CMK (cell line): ENCODE measurements at places on chromosomes 5 and 9.

DNA sequence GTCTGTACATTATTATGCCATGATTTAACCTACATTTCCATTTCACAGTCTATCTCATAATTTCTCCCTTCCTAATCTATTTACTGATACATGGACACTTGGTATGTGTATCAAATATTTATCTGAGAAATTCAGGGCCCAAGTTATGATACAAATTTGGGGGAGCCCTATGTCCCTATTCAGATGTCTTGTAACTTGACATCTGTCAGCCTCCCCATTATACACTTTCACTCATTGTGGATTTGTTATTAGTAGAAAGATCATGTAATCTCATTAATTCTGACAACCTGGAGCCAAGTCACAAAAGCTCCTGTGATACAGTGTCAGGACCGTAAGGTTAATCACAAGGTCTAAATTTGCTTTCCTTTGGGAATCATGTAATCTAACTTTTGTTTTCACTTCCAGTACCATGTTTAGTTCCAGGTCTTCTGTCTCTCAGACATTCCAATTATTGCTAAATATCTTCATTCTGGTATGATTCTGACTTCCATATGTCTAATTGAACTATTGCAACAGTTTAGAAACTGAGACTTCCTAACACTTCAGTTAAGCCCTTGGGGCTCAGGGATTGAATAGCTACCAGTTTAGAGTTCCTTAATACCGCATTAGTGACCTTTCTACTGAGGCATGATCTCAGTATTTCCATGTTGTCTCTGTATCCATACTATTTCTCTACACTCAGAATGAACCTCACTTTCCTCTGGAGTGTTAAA lies 182.9 kb upstream of the NUDT12 start:
- no peak for DNase-seq

DNA sequence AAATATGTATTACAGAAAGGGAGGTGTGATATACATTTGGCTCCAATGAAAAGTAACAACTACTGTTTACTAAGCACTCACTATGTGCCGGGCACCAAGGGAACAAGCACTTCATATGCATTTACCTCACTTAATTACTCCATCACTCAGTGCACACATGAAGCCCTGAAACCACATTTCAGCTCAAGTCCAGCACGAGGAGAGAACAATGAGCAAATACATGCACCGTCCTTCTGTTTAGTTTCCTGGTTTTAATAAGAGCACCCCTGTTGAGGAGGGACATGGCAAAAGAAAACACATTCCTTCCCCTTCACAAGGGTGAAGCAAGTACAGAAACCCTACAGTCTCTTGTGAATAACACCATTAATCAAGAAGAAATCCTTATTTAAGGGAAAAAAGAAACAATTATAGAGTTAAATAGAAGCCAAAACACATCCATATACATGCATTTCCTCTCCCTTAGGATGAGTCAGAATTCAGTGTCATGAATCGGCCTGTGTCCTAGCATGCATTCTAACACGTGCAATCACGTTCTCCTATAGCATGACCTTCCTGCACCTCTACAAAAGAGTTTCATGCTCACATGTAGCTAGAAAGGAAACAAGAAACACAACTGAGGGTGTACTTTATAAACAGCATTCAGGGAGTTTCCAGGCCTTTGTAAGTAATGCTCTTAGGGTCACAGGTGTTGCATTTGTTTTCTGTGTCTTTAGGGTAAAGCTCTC lies 411.6 kb downstream of the BNC2 start:
- DNase-seq = no peak

DNA sequence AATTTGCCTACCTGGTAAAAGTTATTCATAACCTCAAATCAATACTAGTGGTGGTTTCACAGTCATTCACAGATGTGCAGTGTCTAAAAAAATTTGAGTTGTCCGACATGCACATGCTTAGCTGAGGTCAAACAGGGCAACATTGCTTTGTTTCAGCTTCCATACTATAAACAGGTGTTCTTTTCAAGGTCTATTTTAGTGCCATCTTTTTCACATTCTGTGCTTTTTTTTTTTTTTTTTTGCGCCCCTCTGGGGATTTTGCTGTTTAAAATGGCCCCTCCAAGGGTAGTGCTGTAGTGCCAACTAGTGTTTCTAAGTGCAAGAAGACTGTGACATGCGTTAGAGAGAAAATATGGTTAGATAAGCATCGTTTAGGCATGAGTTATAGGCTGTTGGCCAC lies 14.5 kb downstream of the PHAX start:
- DNase-seq = no peak

DNA sequence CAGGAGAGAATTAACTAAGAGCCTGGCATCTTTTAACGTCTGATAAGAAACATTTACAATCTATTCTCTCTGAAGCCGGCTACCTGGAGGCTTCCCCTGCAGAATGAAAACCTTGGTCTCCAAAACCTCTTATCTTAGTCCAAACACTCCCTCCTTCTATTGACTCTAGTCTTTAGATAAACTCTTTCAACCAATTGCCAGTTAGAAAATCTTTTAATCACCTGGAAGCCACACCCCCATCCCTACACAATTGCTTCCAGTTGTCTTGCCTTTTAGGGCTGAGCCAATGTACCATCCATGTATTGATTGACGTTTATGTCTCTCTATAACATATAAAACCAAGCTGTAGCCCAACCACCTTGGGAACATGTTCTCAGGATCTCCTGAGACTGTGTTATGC lies 1343.1 kb upstream of the C9orf72 start:
- DNase-seq = no peak

GRCh38 chr5:55031492-55031891 lies 7.4 kb downstream of the GZMK start:
- no peak for DNase-seq

GRCh38 chr5:38885208-38885607 lies 39.4 kb downstream of the OSMR start:
- DNase-seq = no peak

DNA sequence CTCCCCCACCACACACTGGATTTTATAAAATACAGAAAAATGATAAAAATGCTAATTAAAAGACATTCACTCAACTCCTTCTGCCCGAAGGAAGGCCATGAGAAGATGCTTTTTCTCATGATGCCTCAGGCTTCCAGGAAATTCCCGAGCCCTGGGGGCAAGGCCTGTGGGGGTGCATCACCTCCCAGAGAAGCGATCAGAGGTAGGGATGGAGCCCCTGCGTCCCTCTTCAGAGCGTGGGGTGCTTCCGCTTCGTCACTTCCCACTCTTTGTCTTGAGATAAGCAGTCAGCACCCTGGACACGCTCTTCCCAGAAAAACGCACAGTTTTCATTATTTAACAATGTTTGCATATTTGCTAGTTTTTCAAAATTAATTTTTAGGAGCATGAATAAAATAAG lies 33.3 kb upstream of the SH3PXD2B start:
- no peak for DNase-seq

DNA sequence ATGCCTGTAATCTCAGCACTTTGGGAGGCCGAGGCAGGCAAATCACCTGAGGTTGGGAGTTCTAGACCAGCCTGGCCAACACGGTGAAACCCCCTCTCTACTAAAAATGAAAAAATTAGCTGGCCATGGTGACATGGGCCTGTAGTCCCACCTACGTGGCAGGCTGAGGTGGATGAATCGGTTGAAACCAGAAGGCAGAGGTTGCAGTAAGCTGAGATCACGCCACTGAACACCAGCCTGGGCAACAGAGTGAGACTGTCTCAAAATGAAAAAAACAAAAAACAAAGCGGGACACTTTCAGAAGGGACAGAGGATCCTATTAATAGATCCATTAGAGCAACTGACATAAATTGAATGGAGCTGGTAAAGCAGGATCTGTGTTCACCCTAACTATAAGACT lies 89.6 kb upstream of the SGCD start:
- DNase-seq = no peak

GRCh38 chr5:67106626-67107342 lies 89.8 kb downstream of the CD180 start:
- DNase-seq = no peak

- no peak for DNase-seq
These were observed 122.3 kb downstream of the NR3C1 start for GRCh38 chr5:143281226-143281625.

DNA sequence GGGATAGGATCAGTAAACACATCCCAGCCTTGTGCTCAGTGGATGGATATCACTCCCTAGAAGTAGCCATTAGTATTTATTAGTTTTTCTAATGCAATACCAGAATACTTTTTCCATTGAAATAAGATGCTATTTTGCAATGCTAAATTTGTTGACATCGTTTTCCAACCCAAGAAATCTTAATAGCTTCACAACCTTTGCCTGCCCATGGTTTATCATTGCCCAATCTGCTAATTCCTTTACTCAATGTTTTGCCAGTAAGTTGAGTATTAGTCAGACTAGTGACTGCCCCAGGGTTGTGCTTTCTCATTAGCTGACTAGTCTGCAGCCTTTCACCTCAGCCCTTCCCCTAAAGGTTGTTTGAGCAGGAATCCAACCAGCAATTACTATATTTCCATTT lies 62.9 kb downstream of the NREP start:
- DNase-seq = no peak

GRCh38 chr9:127187231-127187956 lies 65.0 kb upstream of the ANGPTL2 start:
- no peak for DNase-seq

DNA sequence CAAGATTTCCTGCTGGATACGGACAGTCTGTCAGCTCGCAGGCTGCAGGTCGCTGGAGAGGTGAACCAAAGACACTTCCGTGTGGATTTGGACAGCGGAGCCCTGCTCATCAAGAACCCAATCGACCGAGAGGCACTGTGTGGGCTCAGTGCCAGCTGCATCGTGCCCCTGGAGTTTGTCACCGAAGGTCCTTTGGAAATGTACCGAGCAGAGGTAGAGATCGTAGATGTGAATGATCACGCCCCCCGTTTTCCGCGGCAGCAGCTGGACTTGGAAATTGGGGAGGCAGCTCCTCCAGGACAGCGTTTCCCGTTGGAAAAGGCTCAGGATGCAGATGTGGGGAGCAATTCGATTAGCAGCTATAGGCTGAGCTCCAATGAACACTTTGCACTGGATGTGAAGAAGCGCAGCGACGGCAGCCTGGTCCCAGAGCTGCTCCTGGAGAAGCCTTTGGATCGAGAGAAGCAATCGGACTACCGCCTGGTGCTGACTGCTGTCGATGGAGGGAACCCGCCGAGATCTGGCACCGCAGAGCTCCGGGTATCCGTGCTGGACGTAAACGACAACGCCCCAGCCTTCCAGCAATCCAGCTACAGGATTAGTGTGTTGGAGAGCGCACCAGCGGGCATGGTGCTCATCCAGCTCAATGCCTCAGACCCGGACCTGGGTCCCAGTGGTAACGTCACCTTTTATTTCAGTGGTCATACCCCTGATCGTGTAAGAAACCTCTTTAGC lies 658 bp downstream of the PCDHGC4 start:
- no peak for DNase-seq

GRCh38 chr5:18393565-18394442 lies 759.5 kb downstream of the TAF11L14 start:
- DNase-seq = no peak

- no peak for DNase-seq
These were observed 192.0 kb downstream of the MTRR start for GRCh38 chr5:8060953-8061429.

DNA sequence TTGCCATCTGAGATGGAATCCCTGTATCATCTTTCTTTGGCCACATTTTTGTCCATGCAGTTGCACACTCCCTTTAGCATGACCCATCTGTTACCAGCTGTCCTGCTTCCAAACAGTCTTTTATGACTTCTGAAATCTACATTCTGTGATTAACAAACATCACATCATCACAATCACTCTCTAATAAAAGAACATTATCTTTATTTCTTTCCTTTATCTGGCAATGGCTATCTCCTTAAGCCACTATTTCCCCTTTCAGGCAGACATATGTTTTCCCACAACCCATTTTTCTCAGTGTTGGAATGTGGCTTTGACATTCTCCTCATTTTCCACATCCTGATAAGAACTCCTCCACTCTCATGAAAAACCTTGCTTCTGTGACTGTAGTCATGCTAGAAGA lies 141.0 kb downstream of the ST8SIA4 start:
- DNase-seq = no peak

DNA sequence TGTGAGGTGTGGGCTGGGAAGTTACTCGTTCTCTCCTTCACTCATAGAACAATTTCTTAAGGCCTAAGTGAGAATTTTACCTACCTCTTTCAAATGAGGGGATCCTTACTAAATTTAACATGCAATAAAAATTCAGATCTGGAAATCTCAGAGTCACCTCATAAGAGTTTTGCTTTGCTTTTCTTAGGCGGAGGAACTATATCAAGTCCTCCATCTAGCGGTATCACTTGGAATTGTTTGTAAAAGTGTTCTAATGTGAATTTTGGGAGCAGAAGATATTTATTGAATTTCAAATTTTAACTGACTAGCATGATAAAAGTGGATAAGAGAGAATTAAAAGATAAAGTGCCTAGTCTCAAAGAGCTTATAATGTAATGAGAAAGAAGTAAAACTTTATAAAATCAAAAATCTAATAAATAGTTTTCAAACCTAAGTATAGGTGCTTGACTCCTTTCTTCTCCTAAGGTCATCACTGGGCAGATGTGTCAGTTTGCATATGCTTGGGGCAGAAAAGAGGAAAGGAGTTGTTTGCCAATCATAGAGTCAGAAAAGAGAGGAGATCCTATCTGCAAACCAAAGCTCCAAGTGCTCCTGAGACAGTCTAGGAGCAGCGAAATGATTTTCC lies 145.7 kb upstream of the DAB2 start:
- DNase-seq = no peak
